ENCODE measurements at places on chromosomes 3 and 15.

GRCh38 chr3:127629467-127630403 lies 750 bp downstream of the PODXL2 start:
- peak; percentile 58 for DNase-seq

DNA sequence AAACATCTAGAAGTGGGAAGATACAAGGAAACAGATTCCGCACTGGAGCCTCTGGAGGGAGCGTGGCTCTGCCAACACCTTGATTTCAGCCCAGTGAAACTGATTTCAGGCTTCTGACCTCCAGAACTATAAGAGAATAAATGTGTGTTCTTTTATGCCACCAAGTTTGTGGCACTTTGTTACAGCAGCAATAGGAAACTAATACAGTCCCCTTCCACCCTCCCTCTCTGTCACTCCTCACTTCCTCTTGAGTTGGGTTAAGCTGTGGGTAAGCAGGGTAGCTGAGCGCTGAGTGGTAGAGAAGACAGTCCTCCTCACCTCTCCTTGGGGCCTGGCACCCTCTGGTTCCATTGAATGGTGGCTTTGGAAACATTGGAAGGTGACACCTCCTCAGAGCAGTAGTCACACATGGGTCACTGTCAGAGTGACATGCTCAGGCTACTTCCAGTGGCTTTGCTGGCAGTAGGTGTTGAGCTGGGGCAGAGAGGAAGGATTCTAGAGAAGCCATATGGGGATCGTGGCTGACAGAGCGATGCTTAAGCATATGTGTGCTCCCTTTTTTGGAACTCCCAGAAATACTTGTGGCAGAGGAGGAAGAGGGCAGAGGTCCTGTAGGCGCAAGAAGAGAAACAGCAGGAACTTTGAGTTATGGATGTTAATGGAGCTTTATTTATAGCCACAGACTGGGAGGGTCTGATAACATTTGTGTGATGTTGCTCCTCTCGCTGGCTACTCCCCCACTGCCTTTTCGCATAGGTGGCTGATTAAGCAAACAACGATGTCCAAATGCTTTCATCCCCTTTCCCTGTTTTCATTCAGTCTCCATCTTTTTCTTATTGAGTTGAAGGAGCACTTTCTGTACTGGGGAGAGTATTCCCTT lies 14.8 kb upstream of the HCN4 start:
- DNase-seq: no peak

GRCh38 chr3:119222391-119222790 lies 18.3 kb downstream of the B4GALT4 start:
- DNase-seq: no peak

- no peak for DNase-seq
Observed at GRCh38 chr3:52339612-52340011, 23.5 kb downstream of the DNAH1 start.

- DNase-seq: no peak
Observed at GRCh38 chr3:43865887-43866528, 175.3 kb downstream of the ABHD5 start.

GRCh38 chr15:79743032-79743431 lies 153.8 kb downstream of the MTHFS start:
- no peak for DNase-seq

DNA sequence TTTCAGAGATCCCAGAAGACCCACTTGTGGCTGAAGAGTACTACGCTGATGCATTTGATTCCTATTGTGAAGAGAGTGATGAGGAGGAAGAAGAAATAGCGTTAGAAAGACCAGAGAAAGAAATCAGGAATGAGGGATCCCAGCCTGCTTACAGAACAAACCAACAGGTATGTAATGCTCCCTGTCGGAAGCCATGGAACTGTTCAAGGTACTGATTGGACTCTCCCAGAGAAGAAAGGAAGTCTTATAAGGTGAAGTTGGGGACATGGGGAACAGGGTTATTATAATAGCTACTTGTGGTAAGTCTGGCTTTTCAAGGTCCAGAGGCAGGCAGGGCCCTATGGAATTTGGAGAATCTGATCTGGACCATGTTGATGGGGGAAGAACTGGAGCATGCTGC lies 153.1 kb upstream of the NUDT16 start:
- DNase-seq: no peak

- no peak for DNase-seq
Observed at GRCh38 chr15:47755941-47756340, 38.6 kb downstream of the SEMA6D start.

DNA sequence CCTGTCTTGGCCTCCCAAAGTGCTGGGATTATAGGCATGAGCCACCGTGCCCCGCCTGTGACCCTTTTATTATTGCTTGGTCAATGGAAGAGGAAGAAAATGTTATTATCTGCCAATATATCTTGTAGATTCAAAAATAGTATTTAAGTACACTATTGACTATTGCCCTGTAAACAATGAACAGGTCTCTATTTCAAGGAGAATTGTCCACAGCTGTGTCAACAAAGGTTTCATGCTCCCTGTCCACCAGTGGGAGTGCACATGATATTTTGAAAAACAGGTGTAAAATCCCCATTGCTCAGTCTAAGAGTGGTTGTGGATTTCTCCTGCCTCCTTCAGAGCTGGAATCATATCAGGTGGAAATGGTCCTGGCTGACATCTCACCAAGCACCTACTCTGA lies 36.5 kb upstream of the IGF1R start:
- no peak for DNase-seq

- DNase-seq: no peak
Observed at GRCh38 chr3:195769551-195769950, 42.2 kb downstream of the MUC4 start.

- no peak for DNase-seq
Observed at GRCh38 chr15:39499042-39499441, 81.8 kb upstream of the THBS1 start.

GRCh38 chr15:66254089-66254950 lies 770 bp upstream of the MEGF11 start:
- DNase-seq: no peak

- no peak for DNase-seq
Observed at GRCh38 chr3:94130690-94131089, 67.8 kb downstream of the NSUN3 start.

DNA sequence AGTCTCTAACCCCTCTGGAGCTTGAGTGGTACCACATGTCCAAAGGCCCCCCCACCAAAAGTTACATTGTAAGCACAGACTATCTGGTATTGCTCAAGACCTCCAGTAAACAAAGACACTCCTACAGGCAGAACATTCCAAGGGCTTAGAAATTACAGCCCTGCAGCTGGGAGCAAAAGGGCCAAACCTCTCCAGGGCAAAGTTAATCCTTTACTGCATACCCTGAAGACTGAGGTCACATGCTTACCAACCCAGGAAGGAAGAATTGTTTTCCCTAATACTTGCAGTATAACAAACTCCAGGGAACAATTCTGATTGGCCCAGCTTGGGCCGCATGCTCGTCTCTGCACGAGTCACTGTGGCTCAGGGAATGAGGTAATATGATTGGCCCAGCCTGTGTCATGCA lies 266.1 kb upstream of the NR2F2 start:
- no peak for DNase-seq

DNA sequence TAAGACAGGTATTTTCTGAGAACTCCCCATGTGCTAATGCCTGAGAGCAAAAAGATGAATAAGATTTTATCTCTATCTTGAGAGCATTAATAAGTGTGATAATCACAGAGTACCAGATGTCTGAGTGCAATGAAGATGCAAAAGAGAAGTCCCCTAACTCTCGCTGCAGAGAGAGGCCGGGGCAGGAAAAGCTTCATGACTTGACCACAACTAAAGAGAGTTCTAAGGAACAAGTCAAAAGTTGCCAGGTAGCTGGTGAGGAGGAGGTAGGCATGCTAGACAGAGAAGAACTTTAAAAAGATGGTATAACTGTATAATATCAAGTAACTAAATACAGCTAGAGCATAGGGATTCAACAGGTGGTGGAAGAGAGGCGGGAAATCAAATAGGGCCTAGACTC lies 28.8 kb downstream of the MTMR10 start:
- DNase-seq: no peak

DNA sequence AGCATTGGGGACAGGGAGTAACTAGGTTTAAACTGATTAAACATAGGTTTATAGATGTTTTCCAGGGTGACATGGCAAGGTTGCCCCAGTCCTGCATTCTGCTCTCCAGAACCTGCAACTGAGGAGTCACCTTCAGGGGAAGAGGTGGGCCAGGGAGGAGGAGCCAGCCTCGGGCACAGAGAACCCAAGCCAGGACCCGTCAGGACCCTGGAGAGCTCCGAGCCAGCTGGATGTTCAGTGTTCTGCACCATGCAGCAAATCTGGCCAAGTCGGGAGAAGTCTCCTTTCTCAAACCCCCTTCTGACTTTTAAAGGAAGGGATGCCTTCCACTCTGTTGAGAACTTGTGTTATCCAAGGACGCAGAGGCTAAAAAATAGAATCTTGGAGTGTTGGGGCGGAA lies 62.1 kb upstream of the SLC6A11 start:
- DNase-seq: peak; percentile 33

- no peak for DNase-seq
Observed at GRCh38 chr3:167733961-167734497, 663 bp downstream of the PDCD10 start.

GRCh38 chr3:150141790-150142326 lies 171.2 kb upstream of the PFN2 start:
- DNase-seq: no peak

DNA sequence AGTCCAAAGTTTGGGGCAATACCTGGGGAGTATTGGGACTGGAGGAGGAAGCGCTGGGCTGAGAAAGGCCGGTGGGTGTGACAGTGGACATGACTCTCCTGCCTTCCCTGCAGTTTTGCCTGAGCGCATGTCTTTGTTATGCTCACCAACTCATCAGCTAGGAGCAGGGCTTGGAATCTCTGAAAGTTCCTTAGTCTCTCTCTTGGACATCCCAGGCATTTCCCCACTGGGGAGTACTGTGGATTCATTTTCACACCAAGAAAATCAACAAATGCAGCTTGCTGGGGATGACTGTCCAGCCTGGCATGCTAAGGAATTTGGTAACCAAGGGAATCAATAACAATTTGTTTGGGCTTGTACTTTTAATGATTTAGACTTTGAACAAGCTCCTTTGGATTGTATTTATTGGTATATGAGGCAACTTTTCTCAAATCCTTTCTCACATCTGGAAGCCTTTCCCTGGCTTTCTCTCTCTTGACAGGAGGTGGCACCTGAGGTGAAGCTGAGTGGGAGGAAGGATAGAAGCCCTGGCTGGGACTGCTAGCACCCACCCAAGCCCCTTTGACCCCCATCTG lies 48.5 kb upstream of the CHST2 start:
- DNase-seq: no peak

DNA sequence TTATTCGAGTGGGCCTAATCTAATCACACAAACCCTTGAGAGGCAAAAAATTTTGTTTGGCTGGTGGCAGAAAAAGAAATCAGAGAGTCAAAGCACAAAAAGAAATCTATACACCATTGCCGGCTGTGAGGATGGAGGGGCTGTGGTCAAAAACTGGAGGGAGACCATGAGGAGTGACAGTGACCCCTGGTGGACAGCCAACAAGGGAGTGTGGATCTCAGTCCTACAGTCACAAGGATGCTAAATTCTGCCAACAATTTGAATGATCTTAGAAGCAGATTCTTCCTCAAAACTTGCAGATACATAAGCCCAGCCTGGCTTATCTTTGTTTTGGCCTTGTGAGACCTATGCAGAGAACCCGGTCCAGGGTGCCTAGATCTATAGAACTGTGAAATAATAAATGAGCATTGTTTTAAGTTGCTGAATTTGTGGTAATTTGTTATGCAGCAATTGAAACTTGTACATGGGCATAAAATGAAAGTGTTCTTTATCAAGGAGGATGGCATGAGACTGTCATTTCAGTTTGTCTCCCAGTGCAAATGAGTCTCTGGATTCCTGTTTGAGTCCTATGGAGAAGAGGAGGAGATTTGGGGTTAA lies 103.0 kb upstream of the ARHGEF26 start:
- peak; percentile 23 for DNase-seq

- DNase-seq: no peak
Observed at GRCh38 chr3:68878322-68878721, 54.0 kb downstream of the TAFA4 start.
